ENCODE measurements at places on chromosomes 3 and 15.

GRCh38 chr3:10552631-10552943, 47.2 kb upstream of the ATP2B2 start:
- DNase-seq = no peak

DNA sequence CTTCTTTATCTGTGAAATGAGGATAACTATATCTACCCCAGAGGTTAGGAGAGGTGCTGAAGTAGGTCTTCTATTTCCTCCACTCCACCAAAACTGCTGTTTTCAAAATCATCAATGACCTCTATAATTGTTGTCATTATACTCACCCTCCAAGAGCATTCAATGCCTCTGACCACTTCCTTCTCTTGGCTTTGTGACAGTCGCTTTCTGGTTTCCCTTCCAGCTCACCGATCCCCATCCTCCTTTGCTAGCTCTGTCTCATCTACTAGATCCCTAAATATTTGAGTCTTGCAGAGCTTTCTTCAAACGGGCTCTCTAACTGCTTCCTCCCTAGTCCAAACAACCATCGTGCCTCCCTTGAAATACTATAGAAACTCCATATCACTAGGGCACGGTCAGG, 153.5 kb downstream of the RPLP1 start:
- DNase-seq = no peak

- DNase-seq = peak; percentile 17
These were observed 117.8 kb downstream of the TMEM266 start for GRCh38 chr15:76177491-76178040.

GRCh38 chr3:114375608-114376421, 82.0 kb downstream of the TIGIT start:
- no peak for DNase-seq

- DNase-seq = peak; percentile 16
These were observed 183.9 kb downstream of the TPRG1 start for GRCh38 chr3:189355481-189356201.

- no peak for DNase-seq
These were observed 8.0 kb upstream of the KBTBD8 start for GRCh38 chr3:66989860-66990696.

DNA sequence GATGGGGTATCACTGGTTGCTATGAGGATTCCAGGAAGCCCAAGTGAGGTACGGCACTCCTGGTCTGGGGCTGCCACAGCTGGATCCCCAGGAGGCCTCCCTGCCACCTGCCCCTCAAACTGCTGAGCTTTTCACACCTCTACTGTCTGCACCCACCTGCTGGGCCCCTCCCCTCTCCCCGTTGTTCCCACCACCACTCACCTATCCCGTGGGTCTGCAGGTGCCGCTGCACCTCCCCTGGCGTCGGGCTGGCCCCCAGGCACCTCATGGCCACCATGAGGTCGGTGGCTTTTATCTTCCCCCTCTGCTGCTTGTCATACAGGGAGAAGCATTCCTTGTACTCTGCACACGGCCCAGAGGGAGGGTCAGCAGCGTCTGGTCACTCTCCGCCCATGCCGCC, 5.8 kb downstream of the CALML4 start:
- DNase-seq = no peak

GRCh38 chr3:61980041-61980440, 393.3 kb downstream of the FEZF2 start:
- DNase-seq = no peak

DNA sequence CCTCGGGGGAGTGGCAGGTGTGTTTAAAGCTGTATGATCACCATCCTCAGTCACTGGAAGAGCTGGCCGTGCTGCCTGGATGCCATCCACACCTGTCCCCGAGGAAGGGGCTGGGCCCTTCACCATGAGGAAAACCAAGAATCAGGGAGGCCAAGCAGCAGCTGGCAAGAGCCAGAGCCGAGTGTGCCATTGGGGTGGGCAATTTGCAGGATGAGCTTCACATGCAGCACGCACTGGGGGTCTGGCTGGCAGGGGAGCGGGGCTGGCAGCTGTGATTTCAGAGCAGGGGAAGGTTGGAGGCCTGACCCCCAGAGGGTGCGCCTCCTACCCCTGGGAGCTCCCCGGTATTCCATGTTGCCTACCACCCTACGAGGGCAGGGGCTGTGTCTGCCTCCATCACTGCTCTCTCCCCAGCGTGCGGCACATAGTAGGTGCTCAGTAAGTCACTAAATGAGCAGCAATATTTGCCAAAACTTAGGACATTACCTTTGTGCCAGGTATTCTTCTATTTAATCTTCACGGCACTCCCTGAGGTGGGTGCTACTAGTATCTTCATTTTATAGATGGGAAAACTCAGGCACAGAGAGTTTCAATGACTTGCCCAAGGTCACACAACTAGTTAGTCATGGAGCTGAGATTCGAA, 30.3 kb upstream of the IQSEC1 start:
- no peak for DNase-seq

- peak; percentile 53 for DNase-seq
These were observed at the start of gene AVEN for GRCh38 chr15:34038871-34039789. Gene AVEN (minus strand): TSS chr15:34039204. CDS start chr15:34039046, 158 bp downstream.

DNA sequence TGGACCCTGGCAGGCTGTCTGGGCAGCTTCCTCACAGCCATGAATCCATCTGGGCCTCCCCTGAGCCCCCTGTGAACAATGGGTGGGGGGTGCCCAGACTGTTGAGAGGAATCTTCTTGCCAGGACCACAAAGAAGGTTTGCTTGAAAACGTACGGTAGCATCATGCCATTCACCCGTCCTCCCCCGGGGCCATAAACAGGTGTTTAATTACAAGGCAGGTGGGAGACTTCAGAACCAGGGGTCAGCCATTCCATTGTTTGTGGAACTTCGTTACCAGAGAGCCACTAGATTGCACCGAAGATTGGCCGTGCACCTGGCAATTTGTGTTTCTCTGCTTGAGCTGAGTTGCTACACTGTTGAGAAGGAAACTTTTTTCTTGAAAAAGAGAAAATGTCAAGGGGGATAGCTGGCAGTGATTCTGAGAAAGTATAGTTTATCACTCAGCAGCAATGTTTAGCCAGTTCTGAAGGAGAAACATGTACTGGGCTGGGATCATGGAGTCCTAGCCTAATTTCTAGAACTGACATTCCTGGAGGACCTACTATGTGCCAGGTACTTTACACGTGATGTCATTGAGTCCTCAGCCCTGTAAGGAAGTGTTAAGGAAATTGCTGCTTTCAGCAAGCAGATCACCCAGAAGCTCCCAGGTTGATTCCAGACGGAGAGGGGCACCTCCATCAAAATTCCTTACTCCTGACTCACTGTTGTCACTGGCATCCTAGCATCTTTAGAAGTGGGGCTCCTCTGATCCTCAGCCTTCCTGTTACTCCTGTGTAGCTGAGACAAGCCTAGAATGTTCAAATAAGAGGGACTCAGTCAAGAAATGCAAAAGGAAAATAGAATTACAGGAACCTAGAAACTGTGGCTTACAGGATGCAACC, 103.8 kb upstream of the UBE2E1 start:
- peak; percentile 14 for DNase-seq

- DNase-seq = no peak
These were observed 733.0 kb downstream of the TUSC7 start for GRCh38 chr3:117442566-117442965.

DNA sequence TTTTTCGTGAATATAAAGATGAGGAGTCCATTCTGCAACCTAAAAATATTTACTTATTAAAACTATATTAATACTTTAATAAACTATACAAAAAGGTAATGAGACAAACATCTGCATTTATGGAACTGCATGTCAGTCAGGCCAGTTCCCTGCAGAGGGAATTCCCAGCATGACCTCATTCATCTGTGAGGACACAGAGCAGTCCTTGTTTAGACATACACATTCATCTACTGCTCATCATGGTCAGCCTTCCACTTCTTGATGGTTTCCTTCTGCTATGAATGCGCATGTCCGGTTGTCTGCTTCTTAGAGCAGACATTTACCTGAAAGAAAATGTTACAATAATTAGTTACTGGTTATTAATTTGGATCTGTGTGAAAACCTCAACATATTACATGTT, 3.3 kb upstream of the ACTR8 start:
- DNase-seq = peak; percentile 61

DNA sequence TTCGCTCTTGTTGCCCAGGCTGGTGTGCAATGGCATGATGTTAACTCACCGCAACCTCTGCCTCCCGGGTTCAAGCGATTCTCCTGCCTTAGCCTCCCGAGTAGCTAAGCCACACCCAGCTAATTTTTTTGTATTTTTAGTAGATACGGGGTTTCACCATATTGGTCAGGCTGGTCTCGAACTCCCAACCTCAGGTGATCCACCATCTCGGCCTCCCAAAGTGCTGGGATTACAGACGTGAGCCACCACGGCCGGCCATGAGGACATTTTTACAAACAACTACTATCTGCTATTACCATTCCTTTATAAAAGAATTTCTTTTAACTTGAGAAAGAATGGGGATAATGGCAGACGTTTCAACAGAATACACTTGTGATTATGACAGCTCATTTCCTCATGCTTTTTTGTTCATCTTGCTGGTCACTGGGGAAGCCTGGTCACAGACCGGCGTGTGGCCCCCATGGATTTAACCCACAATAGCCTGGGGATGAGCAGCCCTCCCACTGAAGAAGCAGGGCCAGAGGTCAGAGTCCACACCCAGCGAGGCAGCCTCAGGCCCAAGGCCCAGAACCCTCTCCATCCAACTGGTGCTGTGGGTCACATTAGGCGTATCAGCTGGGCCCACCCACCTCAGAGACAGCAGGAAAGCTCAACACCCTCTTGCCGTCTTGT, 112.0 kb downstream of the LIPC start:
- no peak for DNase-seq

- DNase-seq = no peak
These were observed 412 bp downstream of the CHDH start for GRCh38 chr3:53845881-53846133.

DNA sequence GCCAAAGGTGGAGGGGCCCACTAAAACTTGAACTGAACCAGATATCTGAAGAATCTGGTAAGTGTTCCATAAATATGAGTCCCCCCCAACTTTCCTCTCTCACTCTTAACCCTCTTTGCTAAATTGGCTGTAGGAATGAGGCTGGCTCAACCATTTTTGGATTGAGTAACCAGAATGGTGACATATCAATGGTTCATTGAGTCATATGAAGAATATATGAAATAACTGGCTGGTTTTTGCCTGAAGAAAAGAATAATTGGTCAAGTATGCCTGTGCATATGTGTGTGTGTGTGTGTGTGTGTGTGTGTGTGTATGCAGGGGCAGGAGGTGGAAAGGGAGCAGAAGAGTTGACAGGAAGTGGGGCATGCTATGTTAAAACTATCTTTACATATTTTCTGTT, 472.9 kb upstream of the THBS1 start:
- no peak for DNase-seq

DNA sequence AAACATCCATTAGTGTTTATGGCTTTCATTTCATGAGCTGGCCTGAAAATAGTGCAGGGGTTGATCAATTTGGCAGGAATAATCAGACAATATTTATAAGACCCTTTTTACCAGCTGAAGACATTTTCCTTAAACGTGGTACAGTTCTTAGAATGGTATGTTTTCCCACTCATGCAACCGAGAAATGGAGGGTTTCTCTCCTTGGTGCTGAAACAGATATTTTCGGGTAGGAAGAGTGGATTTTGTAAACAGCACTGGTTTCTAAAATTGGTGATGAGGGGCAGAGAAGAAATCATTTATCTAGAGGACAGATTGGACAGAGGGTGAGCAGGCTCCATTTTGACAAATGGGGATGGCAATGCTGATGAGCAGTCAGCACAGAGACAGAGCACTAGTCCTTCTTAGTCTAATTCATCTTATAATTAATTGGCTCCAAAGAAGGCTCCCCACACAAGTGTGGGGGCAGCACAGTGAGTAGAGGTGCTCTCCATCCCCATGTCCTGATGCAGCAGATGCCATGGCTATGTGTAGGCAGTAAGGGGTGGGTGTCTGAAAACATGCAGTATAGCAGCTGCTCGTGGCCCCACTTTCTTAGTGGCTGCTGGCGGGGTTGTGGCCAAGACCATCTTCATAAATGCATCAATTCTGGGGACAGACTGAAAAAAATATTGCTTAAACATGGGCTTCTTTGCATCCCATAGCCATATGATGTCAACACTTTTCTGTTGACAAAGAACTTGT, 18.1 kb upstream of the SLC7A14 start:
- DNase-seq = peak; percentile 42

DNA sequence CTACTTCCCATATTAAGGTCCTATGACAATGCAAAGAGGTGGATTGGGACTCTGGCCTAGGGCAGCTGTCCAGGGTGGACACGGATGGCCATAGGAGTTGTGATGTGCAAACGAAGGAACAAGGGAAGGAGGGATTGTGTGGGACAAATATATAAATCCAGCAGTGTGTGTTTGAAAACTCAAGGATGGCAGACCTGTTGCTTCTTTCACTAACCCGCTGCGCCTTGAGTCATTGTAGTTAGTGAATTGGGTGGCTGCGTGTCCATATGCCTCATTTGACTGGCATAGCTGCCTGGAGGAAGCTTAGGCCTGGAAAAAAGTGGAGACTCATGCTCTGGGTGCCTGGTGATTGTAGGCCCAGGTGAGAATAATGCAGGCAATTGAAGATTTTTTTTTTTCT, 334.7 kb downstream of the THSD4 start:
- DNase-seq = no peak

GRCh38 chr3:57927916-57928315, 80.3 kb upstream of the FLNB start:
- DNase-seq = peak; percentile 52

- no peak for DNase-seq
These were observed 53.1 kb downstream of the HEG1 start for GRCh38 chr3:125002414-125003368.

DNA sequence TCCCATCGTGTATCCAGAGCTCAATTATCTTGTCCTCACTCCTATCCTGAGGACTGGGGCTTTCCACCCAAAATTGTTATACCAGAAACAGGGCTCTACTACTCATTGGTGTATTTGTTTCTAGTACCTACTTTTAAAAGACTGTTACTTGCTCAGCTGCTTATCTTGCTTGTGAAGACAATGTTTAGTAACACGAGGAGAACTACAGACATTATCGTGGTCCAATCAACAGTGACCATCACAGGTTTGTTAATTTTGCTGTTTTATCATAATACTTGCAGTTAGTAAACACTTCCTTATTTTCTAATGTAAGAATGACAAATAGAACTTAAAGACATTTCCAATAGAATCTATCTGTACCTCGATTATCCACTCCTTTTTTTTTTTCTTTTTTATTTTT, 13.5 kb downstream of the LRCH3 start:
- no peak for DNase-seq

- DNase-seq = no peak
These were observed 196.0 kb downstream of the DPH6 start for GRCh38 chr15:35349916-35350315.
